Common myeloid progenitor, CD34-positive (primary cell): ENCODE measurements at places on chromosomes 4 and X.

DNA sequence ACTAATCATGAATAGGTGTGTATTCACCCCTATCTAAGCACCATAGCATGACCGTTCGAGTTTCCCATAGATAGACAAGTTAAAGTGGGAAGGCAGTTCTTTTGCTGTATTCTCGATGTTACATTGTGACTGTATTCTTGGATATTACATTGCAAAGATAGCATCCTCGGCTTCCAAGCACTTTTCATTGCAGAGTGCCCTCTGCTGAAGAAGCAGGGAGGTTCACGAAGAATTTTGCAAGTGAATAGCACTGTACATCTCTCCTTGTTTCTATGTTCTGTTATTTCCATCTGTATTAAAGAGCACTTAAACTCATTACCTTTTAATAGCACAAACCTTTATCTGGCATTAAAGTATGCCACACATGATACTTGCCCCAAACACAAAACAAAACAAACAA, 426.7 kb upstream of the ARX start:
- DNase-seq: no peak
- no peak overlapping the region for H3K27ac ChIP-seq
- no peaks in the 10 kb centered on the region for H3K4me1 ChIP-seq
- no peaks in the 10 kb centered on the region for H3K27me3 ChIP-seq
- no peak overlapping the region for H3K4me3 ChIP-seq

- no peaks in the 10 kb centered on the region for H3K4me1 ChIP-seq
- DNase-seq: no peak
- no peak overlapping the region for H3K27ac ChIP-seq
- H3K27me3 ChIP-seq: no peaks in the 10 kb centered on the region
- no peaks in the 10 kb centered on the region for H3K36me3 ChIP-seq
- H3K4me3 ChIP-seq: no peak overlapping the region
Observed at GRCh38 chrX:48753708-48754228, 7.8 kb upstream of the GLOD5 start.

- no peak overlapping the region for H3K4me3 ChIP-seq
- no peak overlapping the region for H3K27ac ChIP-seq
- no peaks in the 10 kb centered on the region for H3K4me1 ChIP-seq
Observed at GRCh38 chr4:129532573-129532972, 436.6 kb downstream of the C4orf33 start.

DNA sequence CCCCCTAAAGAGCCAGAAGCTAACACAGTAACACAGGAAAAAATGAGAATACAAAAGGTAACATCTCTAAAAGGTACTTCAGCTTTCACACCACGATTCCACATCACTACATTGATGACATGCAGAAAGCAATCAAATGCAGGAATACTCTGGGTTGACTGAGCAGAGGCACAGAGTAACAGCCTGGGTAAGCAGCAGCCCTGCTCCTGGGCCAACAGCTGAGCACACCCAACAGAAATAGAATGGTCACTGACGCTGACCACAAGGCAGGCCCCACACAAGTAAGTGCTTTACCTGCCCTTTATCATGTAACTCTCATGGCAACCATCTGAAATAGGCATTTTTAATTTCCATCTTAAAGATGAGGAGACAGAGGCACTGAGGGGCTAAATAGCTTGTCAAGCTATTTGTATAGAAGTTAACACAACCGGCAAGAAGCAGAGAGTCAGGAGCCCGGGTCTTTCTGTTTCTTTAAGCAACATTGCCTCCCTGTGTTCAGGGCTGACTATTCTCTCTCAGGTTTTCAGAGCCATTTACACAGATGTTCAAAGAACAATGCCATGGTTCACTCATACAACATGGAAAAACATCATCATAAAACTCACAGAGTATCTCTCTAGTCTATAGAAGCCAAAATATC, 168.9 kb downstream of the ZNF674 start:
- H3K36me3 ChIP-seq: no peaks in the 10 kb centered on the region
- peak; percentile 49 for DNase-seq
- no peak overlapping the region for H3K4me3 ChIP-seq
- peaks cover 3% of the 10 kb centered on the region for H3K4me1 ChIP-seq

- peaks cover 2% of the 10 kb centered on the region for H3K27me3 ChIP-seq
Observed at GRCh38 chr4:3630598-3631543, 98.6 kb upstream of the LRPAP1 start.

DNA sequence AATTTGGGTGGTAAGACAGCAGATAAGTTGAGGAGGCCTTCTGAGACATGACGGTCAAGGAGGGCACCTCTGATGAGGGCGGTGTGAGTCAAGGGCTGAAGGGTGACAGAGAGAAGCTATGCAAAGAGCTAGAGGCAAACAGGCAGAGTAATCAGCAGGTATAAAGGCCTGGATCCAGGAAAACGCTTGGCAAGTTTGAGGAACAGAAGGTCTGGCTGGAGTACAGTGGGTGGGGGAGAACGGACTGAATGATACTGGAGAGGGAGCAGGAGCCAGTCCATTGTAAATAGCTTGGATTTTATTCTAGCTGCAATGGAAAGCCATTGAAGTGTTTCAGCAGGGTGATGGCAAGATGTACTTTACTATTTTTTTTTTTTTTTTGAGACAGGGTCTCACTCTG, 39.3 kb downstream of the RAB33B start:
- H3K36me3 ChIP-seq: no peaks in the 10 kb centered on the region
- peaks cover 2% of the 10 kb centered on the region for H3K4me1 ChIP-seq
- no peak overlapping the region for H3K4me3 ChIP-seq
- H3K27ac ChIP-seq: no peak overlapping the region

DNA sequence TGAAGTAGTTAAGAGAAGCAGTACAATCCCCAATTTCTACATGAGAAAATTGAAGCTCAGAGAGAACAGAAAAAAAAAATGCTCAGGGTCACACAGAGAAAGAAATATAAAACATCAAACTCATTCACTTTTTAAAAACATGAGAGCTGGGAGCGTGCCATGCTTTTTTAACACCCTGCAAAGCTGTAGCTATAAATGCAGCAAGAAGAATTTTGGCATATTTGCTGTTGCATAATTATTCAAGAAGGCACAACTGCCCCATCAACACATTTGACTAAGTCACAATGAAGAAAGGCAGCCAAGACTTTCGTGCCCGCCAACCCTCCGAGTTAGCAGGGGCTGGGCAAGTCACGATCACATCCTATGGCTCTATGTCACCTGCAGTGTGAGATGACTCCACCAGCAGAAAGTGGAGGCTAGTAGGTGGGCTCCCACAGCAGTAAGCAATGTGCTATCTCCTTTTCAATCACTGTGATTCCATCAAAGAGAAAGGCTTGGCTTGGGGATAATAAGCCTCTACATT, 214.8 kb downstream of the DHX15 start:
- no peaks in the 10 kb centered on the region for H3K36me3 ChIP-seq
- no peak overlapping the region for H3K4me3 ChIP-seq
- no peak for DNase-seq
- no peaks in the 10 kb centered on the region for H3K4me1 ChIP-seq

- H3K4me3 ChIP-seq: no peak overlapping the region
- H3K27me3 ChIP-seq: no peaks in the 10 kb centered on the region
- H3K4me1 ChIP-seq: no peaks in the 10 kb centered on the region
- H3K36me3 ChIP-seq: no peaks in the 10 kb centered on the region
- H3K27ac ChIP-seq: no peak overlapping the region
Observed at GRCh38 chr4:53100501-53101190, 238.5 kb downstream of the RASL11B start.

GRCh38 chrX:129771266-129771995, 8.3 kb upstream of the SASH3 start:
- no peaks in the 10 kb centered on the region for H3K27me3 ChIP-seq
- no peaks in the 10 kb centered on the region for H3K36me3 ChIP-seq
- no peak overlapping the region for H3K4me3 ChIP-seq
- peaks cover 80% of the 10 kb centered on the region for H3K4me1 ChIP-seq
- H3K27ac ChIP-seq: no peak overlapping the region

DNA sequence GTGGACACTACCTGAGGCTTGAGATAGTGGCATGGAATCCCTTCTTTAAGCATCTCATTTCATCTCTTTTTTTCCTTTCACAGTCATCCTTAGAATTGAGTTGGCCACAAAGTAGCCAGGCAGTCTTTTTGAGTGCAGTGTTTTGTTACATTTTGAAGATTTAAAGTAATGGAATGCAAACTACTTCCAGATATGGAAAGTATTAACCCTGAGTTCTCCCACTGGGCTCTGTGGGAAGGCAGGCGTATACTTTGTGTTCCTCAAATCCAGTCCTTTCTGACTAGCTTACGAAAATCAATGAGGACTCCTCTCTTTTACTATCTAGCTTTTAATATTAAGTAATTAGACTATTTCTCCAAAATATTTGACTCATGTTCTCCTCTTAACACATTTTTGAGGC, 29.9 kb downstream of the PCDH10 start:
- no peaks in the 10 kb centered on the region for H3K4me1 ChIP-seq
- H3K27me3 ChIP-seq: no peaks in the 10 kb centered on the region
- no peak overlapping the region for H3K27ac ChIP-seq
- no peak for DNase-seq
- no peaks in the 10 kb centered on the region for H3K36me3 ChIP-seq

DNA sequence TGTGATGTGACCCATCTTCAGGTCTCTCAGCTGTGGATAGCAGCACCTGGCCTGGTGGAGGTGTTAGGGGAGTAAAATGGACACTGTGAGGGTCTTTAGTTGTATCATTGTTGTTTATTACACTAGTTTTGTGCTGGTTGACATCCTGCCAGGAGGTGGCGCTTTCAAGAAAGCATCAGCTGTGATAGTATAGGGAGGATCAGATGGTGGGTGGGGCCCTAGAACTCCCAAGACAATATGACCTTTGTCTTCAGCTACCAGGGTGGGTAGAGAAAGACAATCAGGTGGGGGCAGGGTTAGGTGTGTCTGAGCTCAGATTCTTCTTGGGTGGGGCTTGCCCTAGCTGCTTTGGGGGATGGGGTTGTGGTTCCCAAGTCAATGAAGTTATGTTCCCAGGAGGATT, 162.8 kb downstream of the PPP1R2C start:
- no peaks in the 10 kb centered on the region for H3K27me3 ChIP-seq
- H3K27ac ChIP-seq: no peak overlapping the region
- H3K36me3 ChIP-seq: no peaks in the 10 kb centered on the region

- H3K4me1 ChIP-seq: peaks cover 5% of the 10 kb centered on the region
- H3K27me3 ChIP-seq: no peaks in the 10 kb centered on the region
- H3K27ac ChIP-seq: peak overlapping the region; percentile 97
- H3K4me3 ChIP-seq: peak overlapping the region; percentile 61
- no peaks in the 10 kb centered on the region for H3K36me3 ChIP-seq
- no peak for DNase-seq
Observed at GRCh38 chrX:71181558-71181909, 36.9 kb downstream of the NLGN3 start.

DNA sequence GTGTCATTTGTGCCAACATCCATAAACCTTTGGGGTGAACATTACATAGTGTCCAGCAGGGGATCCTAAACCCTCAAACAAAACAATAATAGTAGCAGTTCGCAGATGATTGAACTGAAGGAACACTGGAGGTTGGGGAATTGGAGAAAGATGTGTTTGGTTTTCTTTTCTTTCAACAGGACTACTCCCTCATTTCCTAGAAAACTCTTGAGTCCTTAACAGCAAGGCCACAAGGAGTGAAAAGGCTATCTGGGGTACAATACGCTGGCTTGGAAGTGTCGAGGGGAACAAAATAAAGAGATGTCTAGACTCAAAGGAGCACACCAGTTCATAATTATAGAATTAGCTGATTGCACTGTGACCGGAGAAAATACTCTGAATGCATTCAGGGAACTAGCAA, 72.1 kb downstream of the IDS start:
- DNase-seq: peak; percentile 1
- H3K4me1 ChIP-seq: peaks cover 5% of the 10 kb centered on the region
- no peaks in the 10 kb centered on the region for H3K36me3 ChIP-seq
- no peaks in the 10 kb centered on the region for H3K27me3 ChIP-seq
- H3K27ac ChIP-seq: peak overlapping the region; percentile 25

GRCh38 chr4:182562350-182562749, 319.1 kb downstream of the TENM3 start:
- no peaks in the 10 kb centered on the region for H3K36me3 ChIP-seq
- H3K27me3 ChIP-seq: peaks cover 4% of the 10 kb centered on the region
- H3K4me3 ChIP-seq: no peak overlapping the region
- H3K27ac ChIP-seq: no peak overlapping the region
- H3K4me1 ChIP-seq: no peaks in the 10 kb centered on the region

- H3K27me3 ChIP-seq: no peaks in the 10 kb centered on the region
- no peaks in the 10 kb centered on the region for H3K36me3 ChIP-seq
- no peak overlapping the region for H3K27ac ChIP-seq
- no peak for DNase-seq
- H3K4me1 ChIP-seq: no peaks in the 10 kb centered on the region
Observed at GRCh38 chr4:119725688-119726330, 97.2 kb upstream of the PDE5A start.

GRCh38 chr4:36573441-36573840, 292.0 kb downstream of the DTHD1 start:
- H3K4me3 ChIP-seq: no peak overlapping the region
- H3K4me1 ChIP-seq: no peaks in the 10 kb centered on the region
- DNase-seq: no peak

DNA sequence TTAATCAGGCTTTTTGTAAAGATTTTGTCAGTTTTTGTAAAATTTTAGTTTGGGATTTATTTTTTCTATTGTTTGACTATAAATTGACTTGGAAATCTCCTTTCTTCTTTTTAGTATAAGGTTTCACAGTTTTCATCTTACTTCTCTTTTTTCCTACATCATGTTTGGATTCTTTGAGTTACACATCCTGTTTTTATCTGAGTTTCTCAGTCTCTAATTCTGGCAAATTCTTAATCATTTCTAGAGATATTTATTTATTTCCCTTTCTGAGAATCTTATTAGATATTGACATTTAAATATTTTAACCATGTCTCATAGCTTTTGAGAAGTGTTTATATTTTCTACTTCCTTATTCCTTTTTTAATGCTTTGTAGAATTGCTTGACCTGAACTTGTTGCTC, 20.7 kb downstream of the USP53 start:
- H3K27ac ChIP-seq: no peak overlapping the region
- peaks cover 16% of the 10 kb centered on the region for H3K4me1 ChIP-seq
- peaks cover 10% of the 10 kb centered on the region for H3K36me3 ChIP-seq
- H3K4me3 ChIP-seq: no peak overlapping the region
- H3K27me3 ChIP-seq: no peaks in the 10 kb centered on the region

GRCh38 chr4:83146841-83147240, 32.3 kb upstream of the PLAC8 start:
- no peak overlapping the region for H3K4me3 ChIP-seq
- no peaks in the 10 kb centered on the region for H3K27me3 ChIP-seq
- no peak overlapping the region for H3K27ac ChIP-seq
- H3K4me1 ChIP-seq: no peaks in the 10 kb centered on the region

GRCh38 chrX:68203646-68204045, 229.6 kb downstream of the OPHN1 start:
- H3K27me3 ChIP-seq: no peaks in the 10 kb centered on the region
- H3K4me3 ChIP-seq: no peak overlapping the region
- H3K4me1 ChIP-seq: no peaks in the 10 kb centered on the region
- no peak overlapping the region for H3K27ac ChIP-seq

DNA sequence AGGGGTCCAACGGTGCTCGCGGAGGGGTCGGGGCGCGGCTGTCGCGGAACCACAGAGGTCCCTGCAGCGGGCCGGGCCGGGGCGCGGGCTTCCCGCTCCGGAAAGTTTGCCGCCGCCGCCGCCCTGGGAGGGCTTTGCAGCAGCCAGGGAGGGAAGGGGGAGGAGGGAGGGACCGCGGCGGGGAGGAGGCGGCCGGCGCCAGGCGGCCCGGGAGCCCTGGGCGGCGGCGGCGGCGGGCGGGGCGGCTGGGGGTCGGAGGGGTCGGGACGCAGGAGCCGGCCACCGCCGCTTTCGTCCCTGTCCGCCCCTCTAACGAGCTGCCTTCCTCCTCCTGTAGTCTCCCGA, 375 bp downstream of the FGFR3 start:
- H3K27me3 ChIP-seq: peaks cover 48% of the 10 kb centered on the region
- no peaks in the 10 kb centered on the region for H3K36me3 ChIP-seq
- H3K27ac ChIP-seq: no peak overlapping the region
- H3K4me3 ChIP-seq: peak overlapping the region; percentile 60
- peak; percentile 51 for DNase-seq
- H3K4me1 ChIP-seq: peaks cover 21% of the 10 kb centered on the region

- H3K4me1 ChIP-seq: peaks cover 3% of the 10 kb centered on the region
- H3K27me3 ChIP-seq: no peaks in the 10 kb centered on the region
- DNase-seq: no peak
- H3K4me3 ChIP-seq: no peak overlapping the region
- H3K27ac ChIP-seq: no peak overlapping the region
Observed at GRCh38 chr4:185718578-185719499, 93.2 kb downstream of the SORBS2 start.
